Suppressor macrophage treated with lipopolysaccharide for 4 hours (primary cell): ENCODE measurements at places on chromosomes 4 and X.

DNA sequence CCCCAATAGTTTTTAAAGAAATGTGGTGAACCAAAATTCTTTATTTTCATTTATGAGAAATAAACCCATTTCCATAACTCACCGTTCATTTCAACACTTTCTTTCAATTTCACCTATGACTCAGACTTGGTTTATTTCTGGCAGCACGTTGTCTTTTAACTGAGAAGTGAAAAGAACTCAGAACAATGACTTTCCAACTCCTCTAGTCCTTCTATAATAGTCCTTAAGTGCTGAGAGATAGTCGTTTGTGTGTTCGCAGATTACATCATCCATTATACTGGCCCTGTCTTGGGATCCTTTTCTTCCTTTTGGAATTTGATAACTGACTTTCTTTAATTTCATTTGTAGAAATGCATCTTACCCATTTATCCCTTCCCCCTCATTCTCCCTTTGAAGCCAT lies 113.6 kb downstream of the GLUD2 start:
- peak; percentile 0 for DNase-seq

DNA sequence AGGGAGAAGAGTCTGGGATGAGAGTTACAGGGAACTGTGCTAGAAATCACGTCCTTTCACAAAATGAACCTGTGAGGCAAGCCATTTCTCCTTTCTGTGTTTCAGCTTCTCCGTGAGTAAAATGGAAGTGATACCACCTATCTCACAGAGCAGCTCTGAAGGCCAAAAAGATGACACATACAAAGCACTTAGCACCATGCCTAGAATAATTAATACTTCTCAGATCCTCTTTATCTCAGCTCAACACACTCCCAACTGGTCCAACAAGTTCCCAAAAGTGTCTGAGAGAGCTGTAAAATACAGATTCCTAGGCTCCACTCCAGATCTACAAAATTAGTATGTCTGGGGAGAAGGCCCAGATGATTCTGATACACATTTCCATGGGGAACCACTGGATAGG lies 38.3 kb downstream of the LHFPL1 start:
- DNase-seq: no peak

- no peak for DNase-seq
These were observed 73.3 kb downstream of the ALPK1 start for GRCh38 chr4:112370466-112370865.

- no peak for DNase-seq
These were observed 17.6 kb downstream of the TKTL1 start for GRCh38 chrX:154313147-154313546.

DNA sequence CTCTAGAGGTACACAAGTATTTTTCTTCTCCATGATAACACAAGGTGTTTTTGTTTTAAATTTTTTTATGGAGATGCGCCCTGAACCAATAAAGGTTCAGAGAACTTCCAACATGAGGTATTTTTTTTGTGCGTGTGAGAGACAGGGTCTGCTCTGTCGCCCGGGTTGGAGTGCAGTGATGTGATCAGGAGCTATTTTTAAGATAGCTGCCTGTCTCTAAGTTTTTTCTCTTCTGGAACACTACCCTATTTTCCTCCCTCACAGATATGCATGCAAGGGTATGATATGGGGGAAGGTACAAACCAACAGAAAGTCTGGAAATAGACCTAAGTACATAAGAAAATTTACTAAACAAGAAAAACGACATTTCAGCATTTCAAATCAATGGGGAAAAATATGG lies 3.0 kb downstream of the GCNA start:
- no peak for DNase-seq
